ENCODE measurements at places on chromosomes 4 and X. TPM values are rescaled to one million over a fixed set of nuclear protein-coding genes. Genes with fewer than 3 reads are reported as not detected.

DNA sequence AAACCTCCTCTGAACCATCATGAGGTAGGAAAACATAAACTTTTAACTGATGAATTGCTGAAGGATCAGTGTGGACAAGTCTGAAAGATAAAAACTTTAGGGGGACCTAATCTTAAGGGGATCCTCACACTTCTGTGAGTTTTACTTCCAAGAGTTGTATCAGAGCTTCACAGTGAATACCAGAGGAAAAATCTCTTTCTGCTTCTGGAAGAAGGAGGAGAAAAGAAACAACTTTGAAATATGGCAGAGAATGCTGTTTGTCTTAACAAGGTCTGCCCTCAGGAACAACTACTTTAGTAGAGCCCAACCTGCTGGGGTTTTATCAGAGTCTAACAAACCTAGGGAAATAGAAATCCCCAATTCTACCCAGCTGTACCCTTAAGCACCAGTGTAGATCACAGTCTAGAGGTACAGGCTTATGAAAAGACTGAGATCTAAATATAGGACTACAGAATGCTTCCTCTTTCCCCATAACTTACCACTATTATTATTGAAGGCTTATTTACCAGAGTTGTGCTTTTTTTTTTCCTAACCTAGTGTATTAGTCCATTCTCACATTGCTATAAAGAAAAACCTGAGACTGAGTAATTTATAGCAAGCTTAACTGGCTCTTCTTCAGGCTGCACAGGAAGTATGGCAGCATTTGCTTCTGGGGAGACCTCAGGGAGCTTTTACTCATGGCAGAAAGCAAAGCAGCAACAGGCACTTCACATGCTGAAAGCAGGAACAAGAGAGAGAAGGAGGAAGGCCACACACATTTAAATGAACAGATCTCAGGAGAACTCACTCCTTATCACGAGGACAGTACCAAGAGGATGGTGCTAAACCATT is 167.9 kb downstream of the CAMK2D start:
- DNase-seq = no peak

- no peak for DNase-seq
Measured at GRCh38 chrX:92283308-92283707, 504.1 kb downstream of the PCDH11X start.

DNA sequence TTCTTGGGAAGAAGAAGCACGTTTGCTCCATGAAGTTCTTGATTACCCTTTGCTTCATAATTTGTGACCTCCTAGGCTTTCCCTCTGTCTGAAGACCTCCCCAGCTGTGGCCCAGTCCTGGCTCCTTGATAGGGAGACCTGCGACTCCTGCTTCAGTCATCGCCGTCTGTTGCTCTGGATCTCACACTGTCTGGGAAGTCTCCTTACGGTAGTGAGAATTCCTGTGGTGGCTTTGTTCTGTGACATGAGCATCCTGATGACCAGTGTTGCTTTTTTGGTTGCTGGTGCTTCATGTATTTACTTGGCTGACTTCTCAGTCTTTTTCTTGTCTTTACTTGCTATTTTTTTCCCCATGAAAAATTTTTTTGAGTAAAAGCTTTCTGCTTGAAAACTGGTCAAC is 44.2 kb downstream of the JADE1 start:
- no peak for DNase-seq

DNA sequence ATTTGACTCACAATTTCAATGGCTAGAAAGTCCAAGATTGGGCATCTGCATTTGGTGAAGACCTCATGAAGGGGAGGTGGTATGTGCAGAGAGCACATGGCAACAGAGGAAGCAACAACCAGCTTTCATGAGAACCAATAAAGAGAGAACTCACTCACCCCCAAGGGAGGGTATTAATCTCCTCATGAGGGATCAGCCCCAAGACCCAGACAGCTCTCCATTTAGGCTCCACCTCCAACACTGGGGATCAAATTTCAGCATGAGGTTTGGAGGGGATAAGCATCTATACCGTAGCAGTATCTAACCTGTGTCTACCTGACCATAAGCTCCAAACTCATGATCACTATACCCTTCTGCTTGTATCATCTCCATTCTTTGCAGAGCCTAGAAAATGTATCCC is 9.3 kb upstream of the TBC1D19 start:
- DNase-seq = no peak

DNA sequence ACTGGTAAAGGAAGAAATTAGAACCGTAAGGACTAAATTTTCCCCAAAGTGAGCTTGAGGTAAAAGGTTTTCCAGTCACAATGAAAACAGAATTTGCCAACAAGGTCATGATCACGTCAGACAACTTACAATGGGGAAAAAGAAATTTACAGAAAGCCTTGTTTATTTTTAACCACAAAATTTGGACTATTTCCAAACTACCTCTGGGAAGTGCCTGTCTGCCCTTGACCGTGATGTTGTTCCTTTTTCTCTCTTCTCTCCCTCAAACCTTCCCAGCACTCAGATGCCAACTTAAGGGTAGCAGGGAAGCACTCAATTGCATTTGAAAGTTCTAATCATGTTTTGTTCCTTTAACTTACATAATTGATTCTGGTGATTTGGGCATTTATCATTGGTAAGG is 32.5 kb downstream of the MEPE start:
- DNase-seq = no peak

DNA sequence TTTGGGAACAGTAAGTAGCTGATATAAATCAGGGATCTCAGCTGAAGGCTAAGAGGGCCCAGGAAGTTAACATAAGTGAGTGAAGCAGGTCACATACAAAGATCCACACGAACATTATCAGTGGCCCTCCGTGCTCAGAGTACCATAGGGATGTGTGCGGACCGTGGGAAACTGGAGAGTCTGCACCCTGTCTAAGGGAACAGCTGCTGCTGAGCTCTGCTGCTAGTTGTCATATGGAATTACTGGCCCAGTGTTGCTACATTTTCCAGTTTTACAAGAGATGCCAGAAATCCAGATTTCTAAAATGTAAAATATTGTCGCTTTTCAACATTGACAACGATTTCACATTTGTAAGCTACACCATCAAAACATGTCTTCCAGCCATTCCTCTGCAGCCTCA is 90.5 kb downstream of the RTL5 start:
- DNase-seq = no peak

The AMTN gene
- total RNA-seq = 3.3 TPM

All from left lung (tissue), 14 donors.